Right atrium auricular region (tissue), 2 donors: ENCODE measurements at places on chromosomes 5 and 9. TPM values are rescaled to one million over a fixed set of nuclear protein-coding genes. Genes with fewer than 3 reads are reported as not detected.

Gene IFNA17
- not detected for total RNA-seq

- no peak for DNase-seq
Measured at GRCh38 chr9:92974161-92974661, 26.9 kb downstream of the FGD3 start.

DNA sequence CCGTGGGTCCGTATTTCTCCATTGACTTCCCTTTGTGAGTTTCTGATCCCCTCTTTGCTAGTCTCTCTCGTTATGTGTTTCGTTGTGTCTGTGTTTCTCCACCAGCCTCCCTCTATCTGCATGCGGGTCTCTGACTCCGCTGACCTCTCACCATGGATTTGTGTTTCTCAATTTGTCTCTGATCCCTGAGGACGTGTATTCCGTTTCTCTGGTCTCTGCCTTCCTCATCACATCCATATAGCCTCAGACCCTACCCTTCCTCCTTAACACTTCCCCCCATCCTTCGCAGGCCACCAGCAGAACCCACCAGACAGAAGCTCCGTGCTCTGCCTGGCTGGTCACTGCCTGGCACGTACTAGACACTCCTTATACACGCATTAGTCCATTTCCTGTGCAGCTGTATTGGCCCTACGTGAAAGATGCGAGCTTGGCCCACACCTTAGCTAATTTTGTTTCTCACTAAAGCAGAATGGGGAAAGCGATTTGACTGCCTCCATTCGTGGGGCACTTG, 631 bp downstream of the B4GALT7 start:
- no peak for DNase-seq

- DNase-seq: no peak
Measured at GRCh38 chr5:145941448-145942130, 5.2 kb downstream of the SH3RF2 start.

Gene MAMDC4
- total RNA-seq: 1.7 TPM
